ENCODE measurements at places on chromosomes 1 and 21.
A peak's percentile ranks its signal among the peaks of the same experiment; 100 is the strongest.

GRCh38 chr1:225642177-225642576 is 10.7 kb downstream of the ENAH start:
- no peak for DNase-seq

DNA sequence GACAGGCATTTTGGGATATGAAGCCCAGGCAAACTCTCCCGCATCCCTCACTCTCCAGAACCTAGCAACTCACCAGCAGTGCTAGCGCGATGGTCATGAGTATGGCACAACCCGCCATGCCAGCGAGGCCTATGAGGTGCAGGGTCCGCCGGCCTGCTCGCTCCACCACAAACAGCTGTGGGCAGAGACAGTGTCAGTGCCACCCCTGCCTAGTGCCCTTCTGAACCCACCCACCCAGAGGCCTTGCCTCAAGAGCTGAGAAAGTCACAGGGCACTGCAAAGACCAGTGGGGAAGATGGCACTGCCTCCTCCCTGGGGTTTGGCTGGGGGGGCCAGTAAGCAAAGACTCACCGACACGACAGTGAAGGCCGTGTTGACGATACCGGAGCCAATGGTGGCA is 29.8 kb downstream of the SLC2A1 start:
- DNase-seq = no peak

GRCh38 chr1:176051902-176052518 is 155.1 kb downstream of the COP1 start:
- no peak for DNase-seq

DNA sequence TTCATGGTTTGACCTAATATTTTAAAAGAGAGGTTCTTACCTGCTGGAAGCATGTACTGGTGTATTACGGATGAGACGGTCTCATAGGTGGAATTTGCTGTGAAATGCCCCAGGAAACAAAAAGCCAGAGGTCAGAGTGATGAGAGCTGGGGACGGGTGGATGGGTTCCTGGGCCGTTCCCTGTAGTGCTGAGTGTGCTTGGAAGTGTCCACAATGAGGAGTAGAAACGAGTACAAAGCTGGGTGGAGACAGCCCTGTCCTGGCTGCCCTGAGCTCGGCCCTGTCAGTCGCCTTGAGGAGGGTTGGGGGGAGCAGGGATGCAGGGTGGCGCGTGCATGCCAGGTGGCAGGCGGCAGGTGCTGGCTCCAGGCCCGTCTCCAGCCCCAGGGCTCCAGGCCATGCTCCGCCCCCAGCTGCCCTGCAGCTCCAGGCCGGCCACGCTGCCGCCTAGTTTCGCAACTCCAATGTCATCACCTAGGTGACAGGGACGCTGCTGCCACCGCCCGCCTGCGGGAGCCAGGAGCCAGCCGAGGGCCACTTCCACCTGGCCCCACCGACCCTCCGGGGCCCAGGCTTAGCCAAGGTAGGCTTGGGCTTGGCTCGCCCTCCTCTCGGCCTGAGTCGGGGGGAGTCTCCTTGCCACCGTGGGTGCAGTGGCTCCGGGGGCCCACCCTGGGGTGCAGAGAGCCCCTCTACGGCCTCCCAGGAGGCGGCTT is 16.4 kb downstream of the TP73 start:
- DNase-seq = peak; percentile 4

DNA sequence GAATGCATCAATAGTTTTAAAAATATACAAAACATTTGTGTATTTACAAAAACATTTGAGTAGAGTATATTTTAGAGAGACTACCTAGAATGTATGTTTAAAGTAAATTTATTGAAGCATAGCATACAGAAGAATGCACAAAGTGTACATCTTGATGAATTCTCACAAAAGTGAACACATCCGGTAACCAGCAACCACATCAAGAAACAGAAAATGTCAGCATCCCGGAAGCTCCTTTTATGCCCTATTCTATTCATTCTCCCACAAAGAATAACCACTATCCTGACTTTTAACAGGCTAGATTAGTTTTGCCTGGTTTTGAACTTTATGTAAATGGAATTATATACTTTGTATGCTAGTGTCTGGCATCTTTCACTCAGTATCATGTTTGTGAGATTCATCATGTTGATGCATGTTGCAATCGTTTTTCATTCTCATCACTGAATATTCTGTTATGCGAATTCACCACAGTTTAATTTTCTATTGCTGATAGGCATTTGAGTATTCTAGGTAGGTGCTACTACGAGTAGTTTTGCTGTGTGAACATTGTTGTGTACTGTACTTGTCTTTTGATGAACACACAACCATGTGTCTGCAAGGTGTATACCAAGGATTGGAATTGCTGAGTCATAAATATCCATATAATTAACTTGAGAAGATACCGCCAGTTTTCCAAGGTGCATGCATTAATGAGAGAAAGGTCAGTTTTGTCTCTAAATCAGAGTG is 75.4 kb downstream of the CACHD1 start:
- no peak for DNase-seq

DNA sequence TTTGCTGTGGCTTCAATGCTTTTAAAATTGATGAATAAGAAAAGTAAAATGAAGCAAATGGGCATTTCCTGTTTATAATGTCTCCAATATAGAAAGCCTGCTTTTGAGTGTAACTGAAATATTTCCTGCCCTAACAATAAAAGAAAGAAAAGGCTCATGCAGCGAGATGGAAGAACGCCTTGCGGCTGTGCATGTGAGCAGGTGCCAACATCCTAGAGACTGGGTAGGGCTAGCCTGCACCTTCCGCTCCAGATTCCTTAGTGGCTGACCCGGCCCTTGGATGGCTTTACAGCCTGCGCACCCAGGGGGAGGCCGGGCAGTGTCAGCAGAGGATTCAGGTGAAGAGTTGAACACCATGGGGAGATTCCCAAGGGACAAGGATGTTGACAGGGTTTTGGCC is 21.8 kb downstream of the CNIH3 start:
- DNase-seq = no peak

Data from GM04504 (cell line).